ENCODE measurements at places on chromosomes 11 and 22. TPM values are rescaled to one million over a fixed set of nuclear protein-coding genes. Genes with fewer than 3 reads are reported as not detected.

GRCh38 chr11:127000291-127000968 lies at the start of gene KIRREL3:
KIRREL3 (minus strand) TSS chr11:127000770.
- no peaks in the 10 kb centered on the region for H3K4me1 ChIP-seq
- peak within 1 kb of the TSS; percentile 41 for H3K4me3 ChIP-seq
- H3K27ac ChIP-seq, result no peak within 1 kb of the TSS
- DNase-seq, result no peak

GRCh38 chr22:23245045-23245798 lies 64.9 kb downstream of the BCR start:
- no peak for DNase-seq
- no peak overlapping the region for H3K27ac ChIP-seq
- no peak overlapping the region for H3K4me3 ChIP-seq
- no peaks in the 10 kb centered on the region for H3K27me3 ChIP-seq

DNA sequence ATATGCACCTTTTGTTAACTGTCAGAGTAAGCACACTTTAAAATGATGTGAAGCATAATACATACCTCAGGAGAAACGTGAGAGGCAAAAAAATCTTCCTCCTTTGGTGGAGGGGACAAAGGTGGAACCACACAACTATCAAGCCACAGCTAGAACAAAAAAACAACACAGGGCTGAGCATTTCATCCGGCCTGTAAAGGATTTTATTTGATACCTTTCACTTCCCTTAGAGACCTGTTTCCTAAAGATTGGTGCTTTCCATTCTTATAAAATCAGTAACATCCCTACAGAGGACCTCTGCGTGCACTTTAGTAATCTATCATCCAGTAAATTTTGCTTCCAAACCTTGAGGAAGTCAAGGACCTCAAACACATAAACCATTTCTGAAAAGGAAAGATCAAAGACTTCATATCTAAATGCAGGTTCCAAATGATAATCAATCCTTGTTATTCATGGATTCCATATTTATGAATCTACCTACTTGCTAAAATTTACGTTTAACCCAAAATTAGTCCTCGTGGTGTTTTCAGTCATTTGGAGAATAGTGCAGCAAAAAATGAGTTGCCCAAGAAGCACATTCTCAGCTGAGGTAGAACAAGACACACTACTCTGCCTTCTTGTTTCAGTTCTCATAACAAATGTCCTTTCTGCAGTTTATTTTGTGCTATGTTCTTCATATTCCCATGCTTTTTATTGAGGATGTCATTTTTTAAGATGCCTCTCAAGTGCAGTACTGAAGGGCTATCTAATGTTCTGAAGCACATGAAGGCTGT lies 22.7 kb downstream of the ARFGAP3 start:
- H3K4me3 ChIP-seq, result no peak overlapping the region
- H3K27ac ChIP-seq, result no peak overlapping the region
- no peak for DNase-seq
- peaks cover 72% of the 10 kb centered on the region for H3K36me3 ChIP-seq
- H3K27me3 ChIP-seq, result no peaks in the 10 kb centered on the region

DNA sequence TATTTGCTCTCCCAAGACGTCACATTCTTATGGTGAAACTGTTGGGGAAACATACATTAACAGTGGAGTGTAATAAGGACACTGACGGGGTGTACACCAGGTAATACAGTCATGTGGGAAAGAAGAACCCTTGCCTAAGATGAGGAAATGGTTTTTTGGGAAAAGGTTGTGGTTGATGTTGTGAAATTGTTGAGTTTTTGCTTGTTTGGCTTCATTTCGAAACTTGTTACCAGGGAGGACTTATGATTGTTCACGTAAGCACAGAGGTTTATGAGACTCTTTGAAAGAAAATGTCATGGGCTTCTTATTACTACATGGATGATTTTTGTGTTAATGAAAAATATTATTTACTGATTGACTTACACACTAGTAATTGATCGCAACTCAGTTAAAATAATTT lies 16.8 kb downstream of the ANO3 start:
- no peaks in the 10 kb centered on the region for H3K4me1 ChIP-seq
- H3K27me3 ChIP-seq, result no peaks in the 10 kb centered on the region
- no peak for DNase-seq
- H3K27ac ChIP-seq, result no peak overlapping the region

Gene RSF1
- 37.8 TPM for total RNA-seq

DNA sequence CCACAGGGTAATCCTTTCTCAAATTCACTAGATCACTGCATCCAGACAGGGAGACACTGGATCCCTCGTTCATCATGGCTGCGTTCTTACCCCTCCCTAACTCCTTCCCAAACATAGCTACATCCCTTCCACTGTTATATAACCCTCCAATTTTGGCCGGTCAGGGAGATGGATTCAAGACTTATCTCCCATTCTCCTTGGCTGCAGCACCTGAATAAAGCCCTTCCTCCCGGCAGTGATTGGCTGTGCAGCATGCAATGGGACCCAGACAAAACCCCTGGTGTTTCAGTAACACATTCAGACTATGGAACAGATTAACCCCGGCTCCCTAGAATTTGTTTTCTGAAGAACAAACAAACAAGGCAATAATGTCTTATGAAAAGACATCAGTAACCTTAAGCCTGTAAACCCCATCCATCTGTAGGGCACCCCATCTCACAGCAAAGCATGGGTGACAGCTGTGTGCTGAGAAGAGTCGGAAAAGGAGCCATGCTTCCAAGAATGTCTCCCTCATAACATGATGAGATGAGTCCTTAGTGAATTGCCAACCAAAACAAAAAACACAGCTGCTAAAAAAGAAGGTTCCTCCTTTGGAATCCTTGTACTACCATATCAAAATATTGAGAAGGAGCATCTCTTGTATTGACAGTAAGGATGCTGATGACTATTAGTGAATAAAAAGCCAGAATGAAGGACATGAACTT lies 5.0 kb downstream of the MIF start:
- peaks cover 25% of the 10 kb centered on the region for H3K4me1 ChIP-seq
- no peak overlapping the region for H3K27ac ChIP-seq
- H3K36me3 ChIP-seq, result peaks cover 15% of the 10 kb centered on the region
- no peaks in the 10 kb centered on the region for H3K27me3 ChIP-seq

Gene TESMIN
- total RNA-seq, result 0.47 TPM

Gene CARD18
- not detected for total RNA-seq

DNA sequence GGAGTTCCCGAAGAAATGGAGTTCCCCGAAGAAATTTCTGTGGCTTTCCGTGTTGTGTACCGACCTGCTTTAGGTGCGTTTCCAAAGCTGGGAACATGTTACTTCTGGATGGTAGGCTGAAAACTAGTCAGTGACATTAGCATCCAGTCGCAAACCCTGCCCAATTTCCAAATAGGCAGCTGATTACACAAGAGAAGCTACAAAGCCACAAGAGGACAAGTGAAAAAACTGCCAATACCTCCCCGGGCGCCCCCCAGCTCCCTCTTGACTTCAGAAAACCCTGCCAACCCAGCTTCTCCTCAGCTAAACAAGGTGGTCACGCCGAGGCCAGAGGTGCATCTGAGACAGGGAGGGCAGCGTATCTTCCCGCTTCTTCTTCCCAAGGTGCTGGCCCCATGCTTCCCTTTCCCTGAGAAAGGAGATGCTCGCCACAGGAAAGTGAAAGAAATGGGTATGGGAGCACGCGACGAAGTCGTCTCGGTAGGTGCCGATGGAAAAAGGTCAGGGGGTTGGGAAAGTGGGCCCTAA lies 551 bp downstream of the AGBL2 start:
- H3K27ac ChIP-seq, result peak overlapping the region; percentile 50
- H3K4me1 ChIP-seq, result no peaks in the 10 kb centered on the region
- peak overlapping the region; percentile 75 for H3K4me3 ChIP-seq
- H3K36me3 ChIP-seq, result peaks cover 25% of the 10 kb centered on the region
- no peak for DNase-seq
- H3K27me3 ChIP-seq, result no peaks in the 10 kb centered on the region

DNA sequence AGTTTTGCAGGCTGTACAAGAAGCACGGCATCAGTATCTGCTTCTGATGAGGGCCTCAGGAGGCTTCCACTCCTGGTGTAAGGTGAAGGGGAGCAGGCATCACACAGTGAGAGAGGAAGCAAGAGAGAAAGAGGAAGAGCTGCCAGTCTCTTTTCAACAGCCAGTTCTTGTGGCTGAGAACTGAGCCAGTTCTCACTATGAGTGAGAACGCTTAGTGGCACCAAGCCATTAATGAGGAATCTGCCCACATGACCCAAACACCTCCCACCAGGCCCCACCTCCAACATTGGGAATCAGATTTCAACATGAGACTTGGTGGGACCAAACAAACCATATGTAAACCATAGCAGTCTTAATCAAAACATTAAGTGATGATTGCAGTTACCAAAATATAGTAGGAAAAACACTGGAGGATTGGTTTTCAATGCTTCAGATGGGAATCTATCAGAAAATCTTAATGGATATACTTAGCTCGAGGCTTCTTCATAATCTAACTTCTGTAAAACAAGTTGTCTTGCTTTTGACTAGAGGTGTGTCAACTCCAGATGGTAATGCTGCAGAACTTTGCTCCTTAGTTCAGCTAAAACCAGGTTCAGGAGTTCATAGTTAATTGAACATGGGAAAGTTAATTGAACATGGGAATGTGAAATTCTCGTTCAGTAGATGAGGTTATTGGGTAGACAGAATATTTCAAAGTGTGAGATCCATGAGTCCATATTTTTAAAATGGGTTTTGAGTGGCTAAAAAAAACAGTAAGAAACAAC lies 12.2 kb downstream of the FAR1 start:
- H3K27ac ChIP-seq, result no peak overlapping the region
- no peaks in the 10 kb centered on the region for H3K36me3 ChIP-seq
- DNase-seq, result no peak
- peaks cover 34% of the 10 kb centered on the region for H3K4me1 ChIP-seq
- no peaks in the 10 kb centered on the region for H3K27me3 ChIP-seq
- H3K4me3 ChIP-seq, result no peak overlapping the region

DNA sequence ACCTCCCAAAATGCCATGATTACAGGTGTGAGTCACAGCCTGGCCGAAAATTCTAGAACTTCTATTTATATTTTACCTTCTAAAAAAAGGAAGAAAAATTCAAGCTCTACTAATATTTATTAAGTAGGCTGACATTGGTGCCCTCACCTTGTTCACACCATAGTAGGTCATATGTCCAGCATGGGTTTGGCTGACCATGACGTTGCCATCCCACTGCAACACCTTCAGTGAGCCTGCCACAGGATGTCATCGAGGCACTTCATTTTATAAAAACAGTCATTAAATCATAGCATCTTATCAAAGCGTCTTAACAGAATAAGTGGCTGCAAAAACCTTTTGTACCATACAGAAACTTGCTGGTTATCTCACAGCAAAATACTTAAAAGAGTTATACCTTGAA lies 58.3 kb downstream of the LRRC32 start:
- no peaks in the 10 kb centered on the region for H3K27me3 ChIP-seq
- no peaks in the 10 kb centered on the region for H3K36me3 ChIP-seq
- H3K4me3 ChIP-seq, result no peak overlapping the region
- no peak for DNase-seq
- H3K27ac ChIP-seq, result no peak overlapping the region
- H3K4me1 ChIP-seq, result peaks cover 53% of the 10 kb centered on the region

DNA sequence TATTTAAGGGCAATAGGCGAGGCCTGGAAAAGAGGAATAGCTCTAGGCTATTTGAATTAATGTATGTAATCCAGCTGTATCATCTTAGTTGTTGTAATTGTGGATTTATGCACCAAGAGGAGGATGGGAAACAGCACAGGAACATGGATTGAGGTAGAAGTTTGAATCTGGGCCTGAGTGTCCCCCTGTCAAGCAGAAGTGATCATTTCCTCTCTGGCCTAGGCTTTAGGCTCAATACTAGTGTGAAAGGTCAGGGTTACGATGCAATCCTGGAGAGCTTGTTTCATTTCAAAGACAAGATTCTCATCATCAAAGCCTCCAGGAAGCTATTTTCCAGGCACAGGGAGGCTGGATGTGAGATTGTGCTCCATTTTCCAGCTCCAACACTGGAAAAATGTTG lies 77.9 kb upstream of the HSD17B12 start:
- H3K27ac ChIP-seq, result no peak overlapping the region
- H3K36me3 ChIP-seq, result no peaks in the 10 kb centered on the region
- no peaks in the 10 kb centered on the region for H3K4me1 ChIP-seq
- no peak for DNase-seq
- H3K4me3 ChIP-seq, result no peak overlapping the region

DNA sequence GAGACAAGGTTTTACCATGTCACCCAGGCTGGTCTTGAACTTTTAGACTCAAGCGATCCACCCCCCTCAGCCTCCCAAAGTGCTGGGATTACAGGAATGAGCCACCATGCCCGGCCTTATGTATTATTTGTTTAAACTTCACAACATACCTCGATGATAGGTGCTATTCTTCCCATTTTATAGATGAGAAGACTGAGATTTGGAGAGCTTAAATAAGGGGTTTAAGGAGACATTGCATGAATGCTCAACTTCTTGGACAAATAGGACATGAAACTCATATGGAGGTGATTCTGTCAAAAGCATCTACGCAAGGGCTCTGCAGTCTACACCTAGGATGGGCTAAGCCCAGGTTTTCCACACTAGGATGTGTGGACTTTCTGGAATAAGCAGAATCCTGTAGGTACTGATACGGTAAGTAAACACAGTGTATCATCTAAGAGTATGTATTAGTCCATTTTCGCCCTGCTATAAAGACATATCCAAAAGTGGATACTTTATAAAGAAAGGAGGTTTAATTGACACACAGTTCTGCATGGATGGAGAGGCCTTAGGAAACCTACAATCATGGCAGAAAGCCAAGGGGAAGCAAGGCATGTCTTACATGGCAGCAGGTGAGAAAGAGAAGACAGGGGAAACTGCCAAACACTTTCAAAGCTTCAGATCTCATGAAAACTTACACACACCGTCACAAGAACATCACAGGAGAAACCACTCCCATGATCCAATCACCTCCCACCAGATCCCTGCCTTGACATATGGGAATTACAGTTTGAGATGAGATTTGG lies 62.8 kb upstream of the CAPRIN1 start:
- no peak overlapping the region for H3K4me3 ChIP-seq
- no peak overlapping the region for H3K27ac ChIP-seq
- DNase-seq, result no peak
- H3K4me1 ChIP-seq, result no peaks in the 10 kb centered on the region

Gene COMMD9
- 32.8 TPM for total RNA-seq

GRCh38 chr11:57425565-57426438 lies 1.1 kb downstream of the SLC43A3 start:
- H3K27me3 ChIP-seq, result no peaks in the 10 kb centered on the region
- peak overlapping the region; percentile 64 for H3K4me3 ChIP-seq
- peaks cover 12% of the 10 kb centered on the region for H3K36me3 ChIP-seq

GRCh38 chr11:14768526-14769188 lies 123.4 kb downstream of the CYP2R1 start:
- no peak overlapping the region for H3K4me3 ChIP-seq
- no peaks in the 10 kb centered on the region for H3K27me3 ChIP-seq
- DNase-seq, result no peak
- H3K4me1 ChIP-seq, result no peaks in the 10 kb centered on the region
- H3K36me3 ChIP-seq, result no peaks in the 10 kb centered on the region

Gene GPR137
- 23.5 TPM for total RNA-seq

Gene NF2
- 45.8 TPM for total RNA-seq

- no peak for DNase-seq
- H3K36me3 ChIP-seq, result no peaks in the 10 kb centered on the region
- H3K4me3 ChIP-seq, result no peak overlapping the region
- no peaks in the 10 kb centered on the region for H3K4me1 ChIP-seq
- no peaks in the 10 kb centered on the region for H3K27me3 ChIP-seq
Measured at GRCh38 chr11:94111660-94112059, 17.0 kb upstream of the PANX1 start.

Gene RIMBP3B
- total RNA-seq, result 0.08 TPM

All from right atrium auricular region (tissue), 2 donors.